ENCODE measurements at places on chromosomes 4 and X. TPM values are rescaled to one million over a fixed set of nuclear protein-coding genes. Genes with fewer than 3 reads are reported as not detected.

GRCh38 chr4:155999725-156000124, 46.1 kb upstream of the CTSO start:
- no peak for DNase-seq

DNA sequence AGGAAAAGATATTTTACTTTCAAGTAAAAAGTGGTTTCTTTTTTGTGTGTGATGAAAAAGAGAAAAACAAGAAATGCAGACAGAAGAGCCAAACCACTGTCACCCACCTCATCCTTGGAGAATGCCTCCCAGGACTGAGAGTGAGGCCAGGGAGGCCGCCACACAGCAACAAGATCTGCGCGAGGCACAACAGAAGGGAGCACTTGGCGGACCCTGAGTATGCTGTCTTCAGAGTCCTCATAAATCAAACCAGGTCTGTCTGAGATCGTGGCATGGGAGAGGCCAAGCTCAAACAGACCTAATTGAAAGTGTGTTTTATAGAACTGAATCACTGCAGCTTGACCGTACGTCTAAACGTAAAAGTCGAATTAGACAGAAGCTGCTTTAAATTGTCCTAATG, 134.3 kb upstream of the VCX2 start:
- DNase-seq = no peak

- no peak for DNase-seq
Measured at GRCh38 chr4:40419231-40419912, 84.2 kb downstream of the CHRNA9 start.

- DNase-seq = no peak
Measured at GRCh38 chr4:155609455-155610059, 57.1 kb upstream of the GUCY1A1 start.

- no peak for DNase-seq
Measured at GRCh38 chr4:72463724-72464123, 105.3 kb downstream of the ADAMTS3 start.

DNA sequence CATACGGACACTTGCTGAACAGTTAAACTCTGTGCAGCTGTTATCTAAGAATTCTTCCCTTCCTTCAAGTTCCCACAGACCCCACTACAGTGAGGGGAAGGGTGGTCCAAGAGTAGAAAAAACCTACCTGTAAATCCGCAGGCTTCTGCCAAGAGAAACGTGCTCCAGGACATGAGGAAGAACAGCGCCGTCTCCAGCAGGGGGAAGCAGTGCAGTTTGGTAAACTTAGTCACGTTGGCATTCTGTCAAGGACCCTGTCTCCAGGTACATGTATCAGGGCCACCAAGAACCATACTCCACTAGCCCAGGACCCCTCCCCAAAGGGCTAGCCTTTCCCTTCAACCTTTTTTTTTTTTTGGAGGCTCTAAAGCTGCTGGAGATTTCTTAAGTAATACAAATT, 79.9 kb downstream of the CHST7 start:
- DNase-seq = no peak

The GPC3 gene
- total RNA-seq = 15.3 TPM

The PHOX2B gene
- not detected for total RNA-seq

DNA sequence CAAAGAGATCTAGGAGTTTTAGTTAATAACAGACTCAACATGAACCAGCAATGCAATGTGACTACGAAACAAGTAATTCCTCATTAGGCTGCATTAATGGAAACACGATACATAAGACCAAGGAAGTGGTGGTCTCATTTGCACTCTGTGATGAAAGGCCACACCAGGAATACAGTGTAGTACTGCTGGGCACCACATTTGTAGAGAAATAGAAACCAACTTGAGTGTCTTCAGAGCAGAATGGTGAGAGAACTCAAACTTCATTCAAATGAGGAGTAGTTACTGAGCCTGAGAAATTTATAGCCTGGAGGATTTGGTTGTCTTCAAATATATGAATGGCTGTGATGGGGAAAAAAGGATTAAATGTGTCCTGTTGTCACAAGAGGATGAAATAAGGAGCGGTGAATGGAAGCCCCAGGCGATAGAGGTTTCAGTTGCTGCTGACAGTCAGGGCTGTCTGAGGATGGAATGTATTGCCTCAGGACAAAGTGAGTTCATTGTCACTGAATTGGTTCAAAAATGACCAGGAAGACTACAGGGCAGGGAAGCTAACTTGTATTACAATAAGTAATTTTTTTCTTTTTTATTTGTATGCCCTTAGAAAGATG, 50.9 kb downstream of the NFKB1 start:
- no peak for DNase-seq

GRCh38 chr4:137278431-137278830, 253.9 kb downstream of the PCDH18 start:
- DNase-seq = no peak

- no peak for DNase-seq
Measured at GRCh38 chrX:13843150-13843721, 26.3 kb upstream of the GPM6B start.

- DNase-seq = no peak
Measured at GRCh38 chrX:133365871-133366611, 49.2 kb downstream of the GPC4 start.

GRCh38 chr4:38013461-38014366, 53.5 kb downstream of the PTTG2 start:
- no peak for DNase-seq

- no peak for DNase-seq
Measured at GRCh38 chr4:148814030-148814429, 371.8 kb upstream of the NR3C2 start.

- DNase-seq = no peak
Measured at GRCh38 chr4:184715526-184715925, 18.4 kb downstream of the CENPU start.

DNA sequence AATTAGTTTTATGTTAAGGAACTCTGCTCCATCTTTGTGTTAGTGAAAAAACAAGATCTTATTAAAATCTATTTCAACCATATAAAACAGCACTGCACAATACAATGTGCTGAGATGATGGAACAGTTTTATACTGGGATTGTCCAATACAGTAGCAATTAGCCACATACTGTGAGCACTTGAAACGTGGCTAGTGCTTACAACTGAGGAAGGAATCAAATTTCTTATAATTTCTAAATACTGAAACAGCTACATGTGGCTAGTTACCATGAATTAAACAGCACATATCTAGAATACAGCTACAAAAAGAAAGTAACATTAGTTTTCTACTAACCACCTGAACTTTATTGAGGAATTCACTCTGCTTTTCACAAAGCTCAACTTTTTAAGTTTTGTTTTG, 14.7 kb downstream of the NFXL1 start:
- no peak for DNase-seq

DNA sequence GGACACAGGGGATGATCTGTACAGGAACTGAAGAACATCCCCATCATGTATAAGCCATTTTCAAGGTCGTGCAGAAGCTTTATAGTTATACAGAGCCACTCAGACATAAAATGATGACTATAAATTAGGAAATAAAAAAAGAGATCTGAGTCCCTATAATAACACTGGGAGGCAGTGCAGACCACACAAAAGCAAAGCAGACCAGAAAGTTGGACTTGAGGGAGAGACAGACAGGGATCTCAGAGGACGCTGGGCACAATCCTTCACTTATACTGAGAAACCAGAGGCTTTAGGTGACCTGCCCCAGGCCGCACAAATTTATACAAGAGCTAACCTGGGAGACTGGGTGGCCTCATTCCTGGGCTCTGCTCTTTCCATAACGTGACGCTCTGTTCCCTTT, 70.5 kb downstream of the HADH start:
- DNase-seq = no peak

GRCh38 chrX:63503541-63503940, 152.4 kb upstream of the SPIN4 start:
- DNase-seq = no peak

DNA sequence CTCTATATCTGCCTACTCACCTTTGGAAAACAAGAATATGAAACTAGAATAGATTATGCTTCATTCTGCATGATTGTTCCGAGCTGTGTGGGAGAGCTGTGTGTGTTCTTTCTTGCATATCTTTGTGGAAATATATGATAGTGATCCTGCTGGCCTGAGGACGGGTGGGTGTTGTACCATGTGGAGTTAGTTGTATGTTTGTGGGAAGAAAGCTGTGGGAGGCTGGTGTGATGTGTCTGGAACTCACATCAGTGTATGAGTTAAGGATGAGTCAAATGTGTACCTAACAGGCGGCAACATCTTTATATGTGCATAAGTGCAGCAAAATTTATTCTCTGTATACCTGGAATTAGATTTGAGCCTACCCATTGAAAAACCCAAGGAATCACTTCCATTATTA, 208.1 kb upstream of the ADGRL3 start:
- peak; percentile 26 for DNase-seq

DNA sequence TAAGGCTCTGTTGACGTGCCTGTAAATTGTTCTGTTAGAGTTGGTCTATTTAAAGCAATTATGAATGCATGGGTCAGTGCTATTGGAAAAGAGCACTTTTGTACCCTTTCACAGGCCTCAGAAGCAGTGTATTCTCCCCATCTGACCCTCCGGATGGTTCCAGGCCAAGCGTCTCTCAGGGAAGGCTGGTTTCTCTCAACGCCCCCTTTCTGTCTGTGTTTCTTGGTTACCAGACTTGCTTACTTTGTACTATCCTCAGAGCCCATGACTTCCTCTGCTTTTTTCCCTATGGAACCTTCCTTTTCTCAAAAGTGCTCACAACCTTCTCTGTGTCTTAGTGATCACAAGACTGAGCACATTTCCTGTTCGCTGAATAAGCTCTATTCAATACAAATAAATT, 559.3 kb upstream of the ZFP42 start:
- DNase-seq = no peak

DNA sequence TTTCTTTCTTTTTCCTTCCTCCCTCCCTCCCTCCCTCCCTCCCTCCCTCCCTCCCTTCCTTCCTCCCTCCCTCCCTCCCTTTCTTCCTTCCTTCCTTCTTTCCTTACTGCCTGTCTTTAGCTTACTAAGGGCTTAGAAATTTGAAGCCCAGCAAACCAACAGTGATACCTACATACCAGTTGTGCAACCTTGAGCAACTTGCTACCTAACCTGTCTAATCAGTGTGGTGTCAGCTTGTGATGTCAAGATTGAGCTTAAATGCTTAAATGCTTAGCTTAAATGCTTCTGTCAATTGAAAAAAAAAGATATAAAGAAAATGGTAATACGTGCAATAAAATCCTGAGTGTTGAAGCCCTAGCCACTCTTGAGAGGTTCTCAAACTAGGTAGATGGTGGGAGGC, 728.6 kb downstream of the TRIML1 start:
- DNase-seq = no peak

DNA sequence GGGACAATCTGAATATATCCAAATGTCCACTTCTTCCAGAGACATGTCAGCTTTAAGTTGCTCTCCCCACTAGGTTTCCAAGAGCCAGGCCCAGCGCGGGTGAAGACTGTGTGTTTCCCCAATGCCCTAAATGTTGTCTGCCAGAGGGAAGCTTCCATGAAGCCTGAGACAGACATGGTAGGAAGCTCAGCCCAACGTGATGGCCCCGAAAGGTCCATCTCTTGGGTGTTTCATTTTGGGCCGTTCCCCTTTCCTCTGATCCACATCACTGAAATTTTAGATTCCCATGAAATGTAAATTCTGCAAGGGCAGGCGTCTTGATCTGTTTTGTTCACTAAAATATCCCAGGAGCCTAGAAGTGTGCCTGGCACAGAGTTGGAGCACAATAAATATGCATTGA, 25.4 kb upstream of the PROM1 start:
- DNase-seq = no peak

- no peak for DNase-seq
Measured at GRCh38 chr4:98242538-98242937, 18.6 kb upstream of the RAP1GDS1 start.

- no peak for DNase-seq
Measured at GRCh38 chr4:3637326-3638016, 105.2 kb upstream of the LRPAP1 start.

The PDS5A gene
- total RNA-seq = 69.3 TPM

DNA sequence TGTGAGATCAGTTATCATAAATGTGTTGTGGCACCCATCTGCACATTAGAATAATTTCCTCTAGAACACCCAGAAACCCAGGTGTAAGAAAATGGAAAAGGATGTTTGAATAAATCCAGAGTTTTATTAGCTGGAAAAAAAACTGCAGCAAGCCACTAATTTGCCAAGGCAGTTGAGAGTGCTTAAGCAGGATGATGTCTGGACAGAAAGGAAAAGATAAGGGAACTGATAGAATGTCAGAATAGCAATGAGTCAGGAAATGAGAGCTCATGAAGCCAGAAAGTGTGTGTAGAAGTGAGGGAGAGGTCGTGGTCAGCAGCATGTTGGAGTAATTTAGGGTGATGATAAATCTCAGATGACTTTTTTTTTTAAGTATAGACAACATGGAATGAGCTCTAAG, 15.2 kb upstream of the NEUROG2 start:
- DNase-seq = no peak

The CXCL3 gene
- 7.3 TPM for total RNA-seq

DNA sequence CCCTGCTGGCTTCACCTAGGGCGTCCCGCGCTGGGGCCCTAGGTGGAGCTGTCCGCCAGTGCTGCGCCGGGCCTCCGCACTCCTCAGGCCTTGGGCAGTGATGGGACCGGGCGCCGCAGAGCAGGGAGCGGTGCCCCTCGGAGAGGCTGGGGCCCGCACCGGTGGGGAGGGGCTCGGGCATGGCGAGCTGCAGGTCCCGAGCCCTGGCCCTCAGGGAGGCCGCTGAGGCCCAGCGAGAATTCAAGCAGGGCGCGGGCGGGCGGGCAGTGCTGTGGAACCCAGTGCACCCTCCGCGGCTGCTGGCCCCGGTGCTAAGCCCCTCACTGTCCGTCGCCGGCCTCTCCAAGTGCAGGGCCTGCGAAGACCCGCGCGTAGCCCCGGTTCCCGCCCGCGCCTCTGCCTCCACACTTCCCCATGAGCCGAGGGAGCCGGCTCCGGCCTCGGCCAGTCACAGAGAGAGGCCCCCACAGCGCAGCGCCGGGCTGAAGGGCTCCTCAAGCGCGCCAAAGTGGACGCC, 565.1 kb upstream of the NDST4 start:
- no peak for DNase-seq

GRCh38 chr4:3199653-3200422, 49.1 kb upstream of the MSANTD1 start:
- no peak for DNase-seq

DNA sequence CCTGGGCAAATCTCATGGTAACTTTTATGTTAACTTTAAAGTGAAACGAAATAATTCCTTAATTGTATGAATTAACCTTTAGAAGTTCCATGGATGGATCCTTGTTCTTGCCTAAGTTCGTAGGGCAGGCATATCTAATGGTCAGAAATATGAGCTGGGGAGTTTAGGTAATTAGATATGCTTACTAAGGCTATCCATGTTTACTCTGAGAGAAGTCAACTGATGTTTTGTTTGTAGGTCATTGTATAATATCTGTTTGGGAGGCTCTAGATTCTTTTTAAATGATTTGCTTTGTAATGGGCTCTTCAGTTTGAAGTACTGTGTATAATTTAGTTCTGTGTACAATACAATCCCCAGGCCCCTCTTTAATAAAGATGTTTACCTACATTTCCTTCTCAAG, 117.0 kb downstream of the DCK start:
- DNase-seq = no peak

- no peak for DNase-seq
Measured at GRCh38 chrX:123513585-123514278, 219.1 kb downstream of the THOC2 start.

DNA sequence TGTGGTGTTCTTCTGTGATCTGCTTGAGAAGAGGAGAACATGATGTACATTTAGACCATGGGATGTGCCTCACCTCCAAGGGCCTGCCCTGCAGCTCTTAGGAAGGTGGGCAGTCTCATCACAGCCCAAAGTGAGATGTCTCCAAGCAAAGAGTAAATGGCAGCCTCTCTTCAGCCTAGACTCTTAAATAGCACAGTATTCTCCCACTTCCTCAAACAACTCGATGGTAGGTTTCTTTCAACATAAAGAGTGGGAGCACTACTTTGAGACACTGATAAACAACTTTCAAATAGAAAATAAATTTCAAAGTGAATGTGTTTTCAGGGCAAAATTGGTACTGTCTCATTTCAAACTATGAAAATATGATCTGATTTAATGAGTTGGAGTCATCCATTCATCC, 35.2 kb downstream of the EDNRA start:
- DNase-seq = no peak

Measured in kidney epithelial cell (primary cell).